Uterus (tissue), 4 donors: ENCODE measurements at places on chromosomes 4 and X.

GRCh38 chr4:39154009-39154408, 28.3 kb upstream of the WDR19 start:
- no peaks in the 10 kb centered on the region for H3K4me1 ChIP-seq
- H3K36me3 ChIP-seq: no peaks in the 10 kb centered on the region
- no peaks in the 10 kb centered on the region for H3K27me3 ChIP-seq
- no peak overlapping the region for H3K4me3 ChIP-seq
- H3K27ac ChIP-seq: no peak overlapping the region

- no peaks in the 10 kb centered on the region for H3K27me3 ChIP-seq
- H3K36me3 ChIP-seq: no peaks in the 10 kb centered on the region
- no peak overlapping the region for H3K27ac ChIP-seq
- no peak for DNase-seq
These were observed 120.3 kb downstream of the PDE5A start for GRCh38 chr4:119508281-119508680.

DNA sequence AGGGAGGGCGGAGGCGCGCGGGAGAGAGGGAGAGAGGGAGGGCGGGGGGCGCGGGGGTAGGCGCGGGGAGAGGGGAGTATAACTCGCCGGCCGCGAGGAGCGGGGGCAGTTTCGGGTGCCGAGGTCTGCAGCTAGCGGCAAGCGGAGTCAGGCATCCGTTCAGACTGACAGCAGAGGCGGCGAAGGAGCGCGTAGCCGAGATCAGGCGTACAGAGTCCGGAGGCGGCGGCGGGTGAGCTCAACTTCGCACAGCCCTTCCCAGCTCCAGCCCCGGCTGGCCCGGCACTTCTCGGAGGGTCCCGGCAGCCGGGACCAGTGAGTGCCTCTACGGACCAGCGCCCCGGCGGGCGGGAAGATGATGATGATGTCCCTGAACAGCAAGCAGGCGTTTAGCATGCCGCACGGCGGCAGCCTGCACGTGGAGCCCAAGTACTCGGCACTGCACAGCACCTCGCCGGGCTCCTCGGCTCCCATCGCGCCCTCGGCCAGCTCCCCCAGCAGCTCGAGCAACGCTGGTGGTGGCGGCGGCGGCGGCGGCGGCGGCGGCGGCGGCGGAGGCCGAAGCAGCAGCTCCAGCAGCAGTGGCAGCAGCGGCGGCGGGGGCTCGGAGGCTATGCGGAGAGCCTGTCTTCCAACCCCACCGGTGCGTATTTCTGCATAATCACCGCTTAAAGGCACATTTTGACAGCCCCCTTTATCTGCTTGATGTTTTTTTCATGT, at the start of gene POU4F2:
Gene POU4F2, plus strand, starts transcription at position 108 of the 720 bp plus-strand sequence. Its CDS starts 248 bp downstream, at position 356.
- peaks cover 63% of the 10 kb centered on the region for H3K27me3 ChIP-seq
- DNase-seq: no peak
- H3K27ac ChIP-seq: no peak within 1 kb of the TSS
- H3K4me1 ChIP-seq: peaks cover 15% of the 10 kb centered on the region

DNA sequence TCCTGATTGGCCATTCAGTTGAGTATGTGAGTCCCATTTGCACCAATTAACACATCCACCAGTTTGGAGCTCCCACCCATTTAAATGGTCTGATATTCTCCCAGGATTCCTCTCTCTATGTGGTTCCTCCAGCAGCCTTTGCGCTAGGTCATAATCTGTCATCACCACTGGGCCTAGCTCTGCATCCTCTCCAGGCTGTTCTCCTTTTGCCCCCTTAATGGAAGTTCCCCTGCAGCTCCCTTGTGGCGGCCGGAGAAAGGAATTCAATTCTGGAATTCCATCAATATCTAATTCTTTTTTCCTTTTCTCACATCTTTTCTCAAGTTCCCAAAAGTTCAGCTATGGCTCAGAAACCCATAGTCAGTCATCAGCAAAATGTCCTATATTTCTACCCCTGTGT, 2184.4 kb upstream of the AGA start:
- H3K36me3 ChIP-seq: no peaks in the 10 kb centered on the region
- H3K27ac ChIP-seq: no peak overlapping the region
- H3K4me3 ChIP-seq: no peak overlapping the region
- no peak for DNase-seq
- H3K27me3 ChIP-seq: no peaks in the 10 kb centered on the region
- H3K4me1 ChIP-seq: no peaks in the 10 kb centered on the region

DNA sequence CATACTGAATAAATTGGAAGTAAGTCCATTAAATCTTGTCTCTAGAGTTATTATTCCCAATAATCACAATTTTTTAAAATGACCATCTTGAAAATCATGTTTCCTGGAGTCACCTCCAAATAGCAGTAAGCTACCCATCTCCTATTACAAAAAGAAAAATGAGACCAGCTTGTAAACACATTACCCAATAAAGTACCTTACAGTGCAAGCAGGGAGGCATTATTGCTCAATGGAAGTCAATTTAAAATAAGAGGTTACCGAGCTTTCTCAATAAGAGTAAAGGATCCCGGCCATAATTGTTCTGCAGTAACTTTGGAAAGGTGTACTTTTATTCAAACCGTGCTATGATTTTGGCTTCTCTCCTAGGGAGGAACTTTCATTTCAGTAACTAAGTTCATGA, 78.0 kb downstream of the DMD start:
- no peak for DNase-seq
- no peaks in the 10 kb centered on the region for H3K27me3 ChIP-seq
- H3K36me3 ChIP-seq: no peaks in the 10 kb centered on the region
- H3K4me3 ChIP-seq: no peak overlapping the region

DNA sequence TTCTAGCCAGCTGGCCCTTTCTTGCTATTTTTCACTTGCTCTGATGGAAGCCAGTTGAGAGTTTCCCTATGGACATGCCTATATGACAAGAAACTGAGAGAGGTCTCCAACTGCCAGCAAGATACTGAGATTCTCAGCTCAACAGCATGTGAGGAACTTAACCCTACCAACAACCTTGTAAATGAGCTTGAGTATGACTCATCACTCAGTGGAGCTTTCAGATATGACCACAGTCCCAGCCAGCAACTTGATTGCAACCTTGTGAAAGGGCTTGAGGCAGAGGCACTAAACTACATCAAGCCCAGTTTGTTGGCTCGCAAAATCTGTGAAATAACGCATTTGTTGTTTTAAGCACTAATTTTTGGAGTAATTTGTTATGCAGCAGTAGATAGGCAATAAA, 175.8 kb downstream of the COMMD8 start:
- no peaks in the 10 kb centered on the region for H3K36me3 ChIP-seq
- DNase-seq: no peak
- H3K27ac ChIP-seq: no peak overlapping the region
- no peak overlapping the region for H3K4me3 ChIP-seq
- H3K27me3 ChIP-seq: no peaks in the 10 kb centered on the region

DNA sequence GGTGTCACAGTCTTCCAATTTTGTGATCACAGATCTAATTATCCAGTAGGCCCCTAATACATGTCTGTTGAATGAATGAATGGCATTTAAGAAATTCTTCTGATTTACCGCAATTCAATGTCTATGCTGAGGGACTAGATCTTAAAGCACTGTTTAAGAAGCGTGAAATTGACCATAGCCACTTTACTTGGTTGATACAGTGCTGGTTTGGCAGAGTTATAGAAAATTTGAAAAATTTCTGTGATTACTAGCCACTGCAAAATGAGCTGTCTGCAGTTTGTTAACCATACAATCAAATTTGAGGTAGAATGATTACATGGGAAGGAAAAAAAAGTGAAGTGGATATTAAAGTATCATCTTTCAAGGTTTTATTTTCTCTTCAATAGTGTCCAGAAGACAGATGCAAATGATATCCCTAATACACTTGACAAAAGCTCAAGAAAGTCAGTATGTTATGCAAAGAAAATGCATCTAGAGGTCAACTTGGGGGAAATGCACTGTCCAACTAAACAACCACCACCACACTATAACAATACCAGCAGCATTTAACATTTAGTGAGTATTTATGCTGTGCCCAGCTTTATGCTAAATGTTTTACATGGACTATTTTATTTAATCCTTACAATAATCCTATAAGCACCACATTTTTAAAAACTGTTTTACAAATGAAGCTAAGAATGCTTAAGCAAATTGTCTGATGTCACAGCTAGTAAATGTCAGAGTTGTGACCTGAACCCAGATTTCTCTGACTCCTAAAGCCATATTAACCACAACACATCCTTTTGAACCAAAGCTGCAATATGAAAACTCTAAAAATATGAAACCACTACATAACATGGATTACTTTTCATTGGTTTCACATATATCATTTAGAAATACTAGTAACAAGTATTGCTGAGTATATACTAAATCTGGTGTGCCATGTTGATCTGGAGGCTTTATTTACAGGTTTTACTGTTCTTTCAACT, 217.9 kb upstream of the MAB21L2 start:
- no peaks in the 10 kb centered on the region for H3K27me3 ChIP-seq
- no peak overlapping the region for H3K27ac ChIP-seq
- no peak overlapping the region for H3K4me3 ChIP-seq
- DNase-seq: no peak

- H3K27me3 ChIP-seq: no peaks in the 10 kb centered on the region
- H3K36me3 ChIP-seq: no peaks in the 10 kb centered on the region
- no peak overlapping the region for H3K27ac ChIP-seq
- peak; percentile 35 for DNase-seq
These were observed 716 bp downstream of the KIT start for GRCh38 chr4:54658252-54659093.

DNA sequence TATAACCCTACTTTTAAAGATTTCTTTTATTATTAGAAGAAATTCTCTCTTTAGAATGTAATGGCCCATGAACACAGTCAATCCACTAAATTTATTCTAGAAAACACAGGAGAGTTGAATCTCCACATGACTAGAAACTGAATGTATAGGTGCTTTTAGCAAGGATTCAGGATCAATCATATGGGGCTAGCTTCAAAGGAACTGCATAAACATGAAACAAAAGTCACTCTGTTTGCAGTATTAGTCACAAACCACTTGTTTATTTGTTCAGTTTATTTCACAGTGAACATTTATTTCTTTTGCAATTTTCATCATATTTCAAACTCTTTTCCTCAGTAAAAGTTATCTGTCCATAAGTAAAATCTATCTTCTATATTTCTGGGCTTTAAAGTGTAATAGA, 1604.6 kb downstream of the PCDH18 start:
- H3K27ac ChIP-seq: no peak overlapping the region
- H3K36me3 ChIP-seq: no peaks in the 10 kb centered on the region
- no peaks in the 10 kb centered on the region for H3K27me3 ChIP-seq
- H3K4me3 ChIP-seq: no peak overlapping the region
- no peaks in the 10 kb centered on the region for H3K4me1 ChIP-seq

DNA sequence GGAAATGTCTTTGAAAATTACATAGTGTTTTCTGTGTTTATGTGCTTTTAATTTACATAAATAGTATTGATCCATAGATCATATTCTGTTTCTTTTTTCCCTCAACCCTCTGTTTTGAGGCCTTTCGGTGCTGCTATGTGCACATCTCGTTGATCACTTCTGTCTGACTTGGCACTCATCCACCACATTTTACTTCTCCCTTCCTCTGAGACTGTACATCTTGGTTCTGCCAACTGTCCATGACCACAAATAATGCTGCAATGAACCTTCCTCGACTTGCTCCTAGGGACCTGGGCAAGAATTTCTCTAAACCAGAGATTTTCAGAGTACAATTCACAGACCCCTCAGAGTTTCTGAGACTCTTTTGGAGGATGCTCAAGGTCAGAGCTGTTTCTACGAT, 74.4 kb downstream of the RTL5 start:
- H3K4me3 ChIP-seq: no peak overlapping the region
- no peaks in the 10 kb centered on the region for H3K4me1 ChIP-seq
- no peaks in the 10 kb centered on the region for H3K36me3 ChIP-seq
- H3K27ac ChIP-seq: no peak overlapping the region

DNA sequence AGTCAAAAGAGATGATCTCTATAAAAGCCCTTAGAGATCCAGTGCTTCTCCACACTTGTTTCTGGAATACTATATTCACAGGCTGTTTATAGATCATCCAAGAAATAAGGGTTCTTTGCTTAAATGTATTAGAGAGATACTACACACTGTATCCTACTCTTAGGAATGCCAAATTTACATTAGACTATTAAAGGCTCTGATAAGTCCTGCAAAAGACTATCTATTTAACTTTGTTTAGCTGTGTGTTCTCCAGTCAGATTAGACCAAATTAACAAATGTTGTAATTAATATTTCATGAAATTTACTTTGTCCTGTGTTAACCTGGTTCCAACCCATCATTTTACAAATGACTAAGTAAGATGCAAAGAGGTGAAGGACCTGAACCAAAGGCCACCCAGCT, 260.5 kb upstream of the ZIC3 start:
- no peaks in the 10 kb centered on the region for H3K36me3 ChIP-seq
- H3K27me3 ChIP-seq: no peaks in the 10 kb centered on the region
- H3K4me1 ChIP-seq: no peaks in the 10 kb centered on the region

DNA sequence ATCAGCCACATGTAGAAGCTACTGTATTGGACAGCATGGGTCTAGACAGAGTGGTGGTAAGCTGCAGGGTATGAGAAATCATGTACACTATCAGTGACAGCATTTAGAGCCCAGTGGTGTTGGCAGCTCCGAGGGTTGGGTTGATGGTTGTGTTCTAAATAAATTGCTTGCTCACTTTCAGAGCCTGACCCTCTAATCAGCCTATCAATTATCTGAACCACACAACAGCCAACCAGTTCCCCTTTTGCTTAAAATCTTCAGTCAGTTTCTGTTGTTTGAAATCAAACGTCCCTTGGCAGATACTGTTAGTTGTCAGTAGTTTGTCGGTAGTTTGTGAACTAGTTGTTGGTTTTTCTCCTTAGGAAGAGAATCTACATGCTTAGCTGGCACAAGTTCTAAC, 99.8 kb upstream of the RAI2 start:
- no peak for DNase-seq
- H3K27me3 ChIP-seq: no peaks in the 10 kb centered on the region
- no peak overlapping the region for H3K4me3 ChIP-seq
- no peak overlapping the region for H3K27ac ChIP-seq
- no peaks in the 10 kb centered on the region for H3K4me1 ChIP-seq

DNA sequence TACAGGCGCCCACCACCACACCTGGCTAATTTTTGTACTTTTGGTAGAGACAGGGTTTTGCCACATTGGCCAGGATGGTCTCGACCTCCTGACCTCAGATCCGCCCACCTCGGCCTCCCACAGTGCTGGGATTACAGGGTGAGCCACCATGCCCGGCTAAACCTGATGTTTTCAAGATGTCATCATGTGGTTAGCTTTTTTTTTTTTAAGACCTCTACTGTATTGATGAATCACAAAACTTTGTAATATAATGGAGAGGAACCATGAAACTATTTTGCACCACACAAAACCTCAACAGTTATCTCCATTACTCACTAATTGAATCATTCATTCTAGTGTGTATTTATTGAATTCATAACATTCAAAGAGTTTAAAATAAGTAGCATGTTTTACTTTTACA, 94.7 kb upstream of the NEIL3 start:
- H3K4me3 ChIP-seq: no peak overlapping the region
- H3K36me3 ChIP-seq: no peaks in the 10 kb centered on the region
- H3K4me1 ChIP-seq: no peaks in the 10 kb centered on the region
- H3K27ac ChIP-seq: no peak overlapping the region
- DNase-seq: no peak

GRCh38 chrX:45794995-45795337, 594.3 kb upstream of the DIPK2B start:
- no peak overlapping the region for H3K4me3 ChIP-seq
- H3K27ac ChIP-seq: no peak overlapping the region
- H3K4me1 ChIP-seq: no peaks in the 10 kb centered on the region
- no peak for DNase-seq

GRCh38 chr4:22097596-22097995, 149.0 kb upstream of the KCNIP4 start:
- no peaks in the 10 kb centered on the region for H3K36me3 ChIP-seq
- no peaks in the 10 kb centered on the region for H3K27me3 ChIP-seq
- no peak overlapping the region for H3K4me3 ChIP-seq
- DNase-seq: no peak
- no peaks in the 10 kb centered on the region for H3K4me1 ChIP-seq

GRCh38 chr4:18419780-18420179, 398.2 kb upstream of the LCORL start:
- DNase-seq: no peak
- H3K36me3 ChIP-seq: no peaks in the 10 kb centered on the region
- H3K4me3 ChIP-seq: no peak overlapping the region
- H3K27me3 ChIP-seq: no peaks in the 10 kb centered on the region
